ENCODE measurements at places on chromosomes 16 and 17. TPM values are rescaled to one million over a fixed set of nuclear protein-coding genes. Genes with fewer than 3 reads are reported as not detected.

Gene TRPV2
- total RNA-seq, result 4.7 TPM

Gene SRL
- not detected for total RNA-seq

Gene EIF3C
- 145 TPM for total RNA-seq

Gene KRTAP9-2
- total RNA-seq, result not detected

Gene PSMD3
- total RNA-seq, result 40.2 TPM

GRCh38 chr17:45651145-45651709, 132.9 kb upstream of the CRHR1 start:
- H3K36me3 ChIP-seq, result no peaks in the 10 kb centered on the region
- no peaks in the 10 kb centered on the region for H3K4me1 ChIP-seq
- H3K4me3 ChIP-seq, result no peak overlapping the region
- H3K27me3 ChIP-seq, result no peaks in the 10 kb centered on the region

DNA sequence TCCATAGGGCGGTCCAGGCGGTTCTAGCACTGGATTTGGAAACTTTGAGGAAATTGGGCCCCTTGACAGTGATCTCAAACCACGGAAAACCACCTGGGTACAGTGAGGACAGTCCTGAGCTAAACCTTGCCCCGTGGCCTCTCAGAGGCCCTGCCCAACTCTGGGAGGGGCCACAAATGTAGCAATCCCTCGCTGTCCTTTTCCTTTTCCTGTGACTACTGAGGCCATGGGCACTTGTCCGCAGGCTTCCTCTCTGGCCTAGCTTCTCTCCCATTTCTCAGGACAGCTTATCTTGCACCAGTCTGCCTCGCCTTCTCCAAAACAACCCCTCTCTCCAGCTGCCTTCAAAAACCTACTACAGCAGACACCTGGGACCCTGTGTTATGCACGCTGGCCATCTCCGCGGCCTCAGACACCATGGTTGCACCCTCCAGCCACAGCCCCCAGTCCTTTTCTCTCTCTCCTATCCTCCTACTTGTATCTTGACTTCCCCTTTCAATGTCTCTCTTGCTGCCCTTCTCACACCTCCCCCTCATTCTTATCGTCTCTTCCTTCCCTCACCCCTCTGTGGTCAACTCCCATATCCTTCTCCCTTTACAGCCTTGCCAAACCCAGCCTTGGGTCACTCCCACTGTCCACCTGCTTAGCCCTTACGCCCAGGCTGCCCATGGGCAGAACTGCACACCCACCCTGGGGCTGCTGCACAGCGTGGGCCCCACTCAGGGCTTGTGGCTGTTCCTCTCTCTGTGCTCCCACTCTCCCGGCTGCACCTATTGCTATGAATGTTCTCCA, 7.6 kb downstream of the SCPEP1 start:
- no peak overlapping the region for H3K27ac ChIP-seq
- no peak overlapping the region for H3K4me3 ChIP-seq
- H3K36me3 ChIP-seq, result no peaks in the 10 kb centered on the region
- no peak for DNase-seq
- H3K27me3 ChIP-seq, result no peaks in the 10 kb centered on the region
- H3K4me1 ChIP-seq, result peaks cover 8% of the 10 kb centered on the region

GRCh38 chr16:81483064-81483969, 38.7 kb downstream of the CMIP start:
- H3K4me1 ChIP-seq, result peaks cover 18% of the 10 kb centered on the region
- H3K4me3 ChIP-seq, result no peak overlapping the region
- H3K27ac ChIP-seq, result no peak overlapping the region
- no peak for DNase-seq
- H3K27me3 ChIP-seq, result no peaks in the 10 kb centered on the region

GRCh38 chr16:54822492-54822891, 108.2 kb upstream of the IRX5 start:
- no peaks in the 10 kb centered on the region for H3K27me3 ChIP-seq
- H3K4me3 ChIP-seq, result no peak overlapping the region
- H3K36me3 ChIP-seq, result no peaks in the 10 kb centered on the region
- H3K27ac ChIP-seq, result no peak overlapping the region
- H3K4me1 ChIP-seq, result no peaks in the 10 kb centered on the region

DNA sequence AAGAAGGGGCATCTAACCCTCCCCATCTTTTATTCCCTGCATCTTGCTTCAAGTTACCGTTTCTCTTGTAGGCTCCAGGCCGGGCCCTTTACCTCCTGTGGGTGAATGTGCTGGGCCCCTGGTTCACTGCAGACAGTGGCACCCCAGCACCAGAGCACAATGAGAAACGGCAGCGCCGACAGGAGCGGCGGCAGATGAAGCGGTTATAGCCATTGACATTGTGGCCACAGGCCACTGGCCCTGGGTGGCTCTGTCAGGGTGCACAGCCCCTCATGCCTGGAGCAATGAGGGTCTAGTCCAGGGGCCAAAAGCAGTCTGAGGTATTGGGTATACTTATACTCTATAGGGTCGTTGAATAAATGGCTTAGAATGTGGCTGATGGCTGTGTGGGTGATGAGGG, 2.0 kb downstream of the TMEM208 start:
- H3K27ac ChIP-seq, result no peak overlapping the region
- DNase-seq, result no peak
- H3K36me3 ChIP-seq, result peaks cover 14% of the 10 kb centered on the region
- H3K27me3 ChIP-seq, result no peaks in the 10 kb centered on the region
